SW480 (cell line): ENCODE measurements at places on chromosomes 3 and 15.

DNA sequence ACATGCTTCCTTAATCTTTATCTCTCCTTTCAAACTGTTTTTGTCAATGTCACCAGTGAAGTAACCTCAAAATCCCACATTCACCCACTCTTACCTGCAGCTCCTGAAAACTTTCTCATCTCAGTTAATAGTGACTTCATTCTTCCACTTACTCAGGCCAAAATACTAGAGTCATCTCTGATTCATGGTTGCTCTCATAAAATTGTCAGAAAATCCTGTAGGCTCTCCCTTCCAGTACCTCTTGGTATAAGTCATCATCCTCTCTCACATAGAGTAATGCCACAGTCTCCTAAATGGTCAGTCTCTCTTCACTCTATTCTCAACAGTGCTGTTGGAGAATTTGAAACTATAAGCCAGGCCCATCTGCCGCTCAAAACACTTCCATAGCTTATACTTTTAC lies 34.9 kb upstream of the POU1F1 start:
- DNase-seq: no peak

GRCh38 chr3:64930891-64931290 lies 243.1 kb upstream of the ADAMTS9 start:
- DNase-seq: no peak

DNA sequence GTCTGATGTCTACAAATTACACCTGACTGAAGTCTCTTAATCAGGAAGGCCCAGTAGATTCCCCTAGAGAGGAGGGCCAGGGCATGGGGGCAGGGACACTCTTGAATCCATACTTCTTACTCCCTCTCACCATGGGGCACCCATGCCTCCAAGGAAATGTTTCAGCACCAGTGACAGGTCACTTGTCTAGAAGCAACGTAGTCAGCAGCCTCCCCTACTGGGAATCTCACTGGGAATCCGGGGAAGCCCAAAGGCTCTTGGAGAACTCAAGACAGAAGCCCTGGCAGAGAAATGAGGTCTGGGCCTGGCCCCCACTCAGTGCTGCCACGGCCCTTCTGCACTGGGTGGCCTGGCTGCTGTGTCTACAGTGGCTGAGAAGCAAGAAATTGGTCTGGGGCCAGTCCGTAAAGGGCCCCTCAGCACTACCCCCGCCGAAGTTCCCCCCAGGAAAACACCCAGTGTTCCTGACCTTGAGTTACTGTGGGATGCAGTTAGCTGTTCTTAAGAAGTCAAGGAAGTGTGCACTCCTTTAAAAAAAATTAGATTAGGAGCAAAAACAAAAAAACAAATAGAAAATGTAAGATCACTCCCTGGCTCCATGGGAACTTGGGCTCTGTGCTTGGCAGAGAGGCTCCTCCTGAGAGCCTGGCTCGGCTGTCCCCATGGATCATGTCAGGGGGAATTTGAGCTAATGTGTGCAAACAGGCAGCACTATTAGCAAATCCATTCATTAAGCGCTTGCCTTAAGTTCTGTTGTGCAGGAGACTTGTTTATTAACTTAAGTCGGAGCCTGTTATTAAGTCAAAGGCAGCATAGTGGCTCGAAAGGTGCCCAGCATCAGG lies 5.4 kb upstream of the LINGO1 start:
- no peak for DNase-seq

DNA sequence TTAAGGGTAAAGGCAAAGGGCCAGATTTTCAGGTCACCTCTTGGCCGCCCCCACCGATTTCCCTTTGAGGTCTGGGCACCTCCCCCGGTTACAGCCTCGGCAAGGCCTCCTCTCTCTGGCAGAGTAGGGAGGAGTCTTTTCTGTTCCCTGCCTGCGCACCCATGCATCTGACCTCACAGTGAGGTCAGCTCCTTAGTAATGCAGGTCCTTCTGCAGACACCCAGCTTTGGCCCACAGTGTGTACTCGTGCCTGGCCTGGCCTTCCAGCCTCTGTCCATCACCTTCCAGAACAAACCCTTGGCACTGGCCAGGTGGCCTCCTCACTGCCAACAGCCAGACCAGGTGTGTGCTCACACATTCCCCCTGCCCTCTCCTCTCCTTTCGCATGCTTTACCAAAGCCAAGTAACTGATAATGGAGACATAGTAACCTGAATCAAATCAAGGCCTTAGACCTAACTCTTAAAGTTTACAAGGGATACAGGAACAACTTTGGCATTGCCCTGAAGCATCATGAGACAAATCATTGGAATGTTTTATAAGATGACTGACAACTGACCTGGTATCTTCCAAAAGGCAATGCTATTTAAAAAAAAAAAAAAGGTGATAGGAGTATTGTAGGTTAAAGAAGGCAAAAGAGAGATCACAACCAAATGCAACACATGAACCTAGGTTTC lies 61.3 kb downstream of the CORO2B start:
- DNase-seq: no peak

- DNase-seq: no peak
These were observed 6.9 kb downstream of the INAFM2 start for GRCh38 chr15:40330368-40330836.

GRCh38 chr3:14312375-14312774 lies 90.0 kb upstream of the SLC6A6 start:
- DNase-seq: no peak

GRCh38 chr15:81244306-81244705 lies 47.6 kb downstream of the IL16 start:
- no peak for DNase-seq

DNA sequence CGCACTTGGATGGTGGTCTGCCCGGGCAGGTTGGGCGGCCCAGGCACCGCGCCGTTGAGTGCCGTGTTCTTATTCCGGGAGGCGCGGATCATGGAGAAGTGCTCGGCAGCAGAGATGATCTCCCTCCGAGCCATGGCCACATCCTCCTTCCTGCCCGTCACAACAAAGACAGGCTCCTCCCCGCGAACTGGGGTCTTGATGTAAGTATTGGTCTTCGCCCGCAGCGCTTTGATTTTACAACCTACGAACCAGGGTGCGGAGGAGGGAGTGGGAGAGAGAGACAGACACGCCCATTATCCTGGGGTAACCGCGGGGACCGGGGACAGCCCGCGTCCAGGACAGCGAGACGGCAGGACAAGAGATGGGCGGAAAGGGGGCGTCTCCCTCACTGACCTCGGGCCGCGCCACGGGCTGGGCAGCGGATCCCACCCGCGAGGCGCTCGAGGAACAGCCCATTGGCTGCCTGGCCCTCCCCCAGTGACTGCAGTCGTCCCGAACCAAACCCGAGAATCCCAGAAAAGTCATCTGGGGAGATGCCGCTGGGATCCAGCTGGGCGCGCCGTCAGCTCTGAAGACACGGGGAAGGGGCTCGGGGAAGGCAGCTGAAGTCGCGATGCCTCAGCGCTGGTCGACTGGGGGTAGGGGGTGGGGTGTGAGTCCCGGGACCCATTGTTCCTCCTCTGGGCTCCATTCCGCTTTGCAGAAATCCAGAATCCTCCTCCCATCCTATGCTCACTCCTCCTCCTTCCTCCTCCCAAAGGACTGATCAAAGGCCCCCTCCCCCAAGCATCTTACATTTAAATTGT lies 1.2 kb downstream of the MEX3B start:
- DNase-seq: no peak

GRCh38 chr3:57151749-57152148 lies 13.4 kb downstream of the IL17RD start:
- no peak for DNase-seq

DNA sequence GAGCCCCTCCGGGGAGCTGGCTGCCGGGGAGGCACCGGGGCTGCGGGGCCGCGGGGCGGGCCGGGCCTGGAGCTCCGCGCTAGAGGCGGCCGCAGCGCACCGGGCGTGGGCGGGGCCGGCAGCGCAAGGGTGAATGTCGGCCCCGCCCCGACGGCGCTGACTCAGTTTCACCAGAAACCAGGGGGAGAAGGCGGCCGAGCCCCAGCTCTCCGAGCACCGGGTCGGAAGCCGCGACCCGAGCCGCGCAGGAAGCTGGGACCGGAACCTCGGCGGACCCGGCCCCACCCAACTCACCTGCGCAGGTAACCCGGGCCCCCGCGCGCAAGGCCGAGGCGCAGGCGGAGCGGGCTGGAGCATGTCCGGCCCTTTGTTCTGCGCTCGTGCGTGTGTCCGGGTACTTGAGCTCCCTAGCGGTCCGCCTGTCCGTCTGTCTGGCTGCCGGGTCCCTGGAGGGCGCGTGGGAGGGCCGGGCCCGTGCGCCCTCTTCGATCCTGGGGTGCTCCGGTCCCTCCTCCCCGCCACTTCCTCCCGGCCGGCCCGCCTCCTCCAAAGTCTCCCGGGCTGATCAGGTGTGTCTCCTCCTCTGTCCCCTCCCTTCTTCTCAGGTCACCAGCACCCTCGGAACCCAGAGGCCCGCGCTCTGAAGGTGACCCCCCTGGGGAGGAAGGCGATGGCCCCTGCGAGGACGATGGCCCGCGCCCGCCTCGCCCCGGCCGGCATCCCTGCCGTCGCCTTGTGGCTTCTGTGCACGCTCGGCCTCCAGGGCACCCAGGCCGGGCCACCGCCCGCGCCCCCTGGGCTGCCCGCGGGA lies at the start of gene SPINT1:
Gene SPINT1, plus strand, starts transcription at position 164 of the 811 bp plus-strand sequence. Its CDS starts 507 bp downstream, at position 671.
- peak; percentile 67 for DNase-seq

- DNase-seq: no peak
These were observed 42.8 kb downstream of the C2CD4B start for GRCh38 chr15:62122249-62122648.

DNA sequence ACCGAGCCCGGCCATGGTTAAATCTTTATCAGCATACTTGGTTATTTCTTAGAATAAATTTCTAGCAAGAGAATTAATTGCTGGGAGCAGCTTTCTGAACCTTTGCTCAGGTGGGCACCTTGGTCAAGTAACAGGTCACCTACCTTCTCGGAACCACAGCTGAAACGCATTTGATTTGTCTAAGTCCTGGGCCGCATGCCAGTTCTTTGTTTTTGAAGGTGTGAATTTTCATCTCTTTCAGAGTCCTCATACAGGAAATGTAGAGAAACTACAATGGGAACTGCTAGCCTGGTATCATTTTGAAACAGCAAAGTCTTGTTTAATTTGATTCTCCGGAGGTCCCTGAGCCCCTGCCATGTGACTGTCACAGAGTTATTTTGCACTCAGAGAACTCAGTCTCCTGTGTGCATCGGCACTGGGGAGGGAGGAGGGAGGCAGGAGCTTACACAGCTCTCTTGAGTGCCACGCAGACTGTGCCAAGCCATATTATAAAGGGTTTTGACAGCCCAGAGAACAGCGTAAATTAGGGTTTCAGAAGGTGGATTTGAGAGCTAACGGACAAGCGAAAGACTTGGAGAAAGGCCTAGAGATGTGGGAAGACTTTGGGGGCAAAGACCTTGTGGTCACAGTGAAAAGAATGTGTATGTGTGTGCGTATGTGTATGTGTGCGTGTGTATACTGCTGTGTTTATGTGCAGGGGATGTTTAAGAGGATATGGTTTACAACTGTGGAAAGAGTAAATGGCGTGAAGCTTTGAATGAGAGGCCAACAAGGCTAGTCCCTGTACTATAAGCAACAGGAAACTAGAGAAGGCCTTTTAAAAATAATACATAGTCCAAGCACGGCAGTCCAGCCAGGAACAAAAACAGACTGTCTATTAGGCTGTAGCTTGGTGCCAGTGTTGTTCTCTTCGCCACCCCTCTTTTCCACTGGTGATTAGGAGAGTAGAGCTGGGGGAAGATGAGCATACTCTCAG lies 61.8 kb upstream of the ATP13A3 start:
- no peak for DNase-seq

DNA sequence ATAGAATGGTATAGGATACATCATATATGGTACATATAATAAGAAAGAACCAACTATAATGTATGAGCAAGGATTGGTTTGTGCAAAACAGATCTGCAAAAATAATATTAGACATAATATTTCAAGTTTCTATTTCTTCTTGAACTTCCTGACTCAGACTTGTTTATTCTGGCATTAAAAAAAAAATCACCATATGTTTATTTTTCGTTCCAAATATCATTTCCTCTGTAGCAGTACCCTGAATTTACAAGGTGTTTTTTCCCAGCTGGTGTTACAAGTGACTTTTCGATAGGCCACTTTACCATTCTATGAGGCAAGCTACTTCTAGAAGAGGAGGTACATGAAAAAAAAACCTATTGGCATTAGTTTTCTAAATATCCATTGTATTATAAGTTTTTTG lies 785.0 kb downstream of the PDCD6IP start:
- no peak for DNase-seq

DNA sequence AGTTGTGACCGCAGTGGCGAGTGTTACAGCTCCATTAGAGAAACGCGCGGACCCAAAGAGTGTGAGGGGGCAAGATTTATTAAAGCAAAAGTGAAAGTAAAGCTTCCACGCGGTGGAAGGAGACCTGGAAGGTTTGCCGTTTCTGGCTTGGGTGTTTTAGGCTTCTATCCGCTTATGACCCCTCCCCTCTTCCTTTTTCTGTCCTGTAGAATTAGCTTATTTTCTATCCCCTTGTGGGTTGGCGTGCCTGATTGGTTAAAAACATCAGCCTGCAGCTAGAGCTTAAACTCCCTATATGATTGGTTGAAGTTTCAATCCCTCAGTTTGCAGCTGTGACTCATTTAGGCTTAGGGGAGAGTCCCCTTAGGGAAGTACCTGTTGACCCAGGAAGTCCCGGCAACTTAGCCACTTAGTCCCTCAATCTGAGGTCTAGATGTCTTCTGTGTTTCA lies 39.6 kb downstream of the C3orf38 start:
- no peak for DNase-seq

GRCh38 chr15:100722551-100723314 lies 120.3 kb downstream of the ASB7 start:
- DNase-seq: no peak

DNA sequence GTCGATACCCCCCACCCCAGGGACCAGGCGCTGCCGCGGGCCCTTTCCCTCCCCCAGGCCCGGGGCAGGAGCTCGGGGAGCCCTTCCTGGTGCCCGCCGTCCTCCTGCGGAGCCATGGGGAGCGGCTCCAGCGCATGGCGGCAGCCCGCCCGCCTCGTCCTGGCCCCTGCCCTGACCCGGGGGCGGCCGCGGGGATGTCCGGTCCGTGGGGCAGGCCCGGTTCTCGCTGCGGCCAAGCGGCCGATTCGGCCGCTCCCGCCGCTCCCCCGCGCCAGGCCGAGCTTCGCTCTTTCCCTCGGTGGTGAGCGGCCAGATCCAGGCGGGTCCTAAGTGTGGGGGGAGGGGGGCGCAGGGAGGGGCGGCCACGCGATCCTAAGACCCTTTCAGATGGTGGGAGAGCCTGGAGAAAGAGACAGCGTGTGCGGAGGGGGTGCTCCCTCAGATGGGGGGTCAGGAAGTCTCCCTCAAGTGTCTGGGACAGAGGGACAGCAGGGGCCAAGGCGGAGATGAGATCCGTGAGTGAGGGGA lies 1.3 kb downstream of the NEIL1 start:
- DNase-seq: no peak

GRCh38 chr3:50612970-50613846 lies 1.6 kb upstream of the CISH start:
- DNase-seq: no peak

DNA sequence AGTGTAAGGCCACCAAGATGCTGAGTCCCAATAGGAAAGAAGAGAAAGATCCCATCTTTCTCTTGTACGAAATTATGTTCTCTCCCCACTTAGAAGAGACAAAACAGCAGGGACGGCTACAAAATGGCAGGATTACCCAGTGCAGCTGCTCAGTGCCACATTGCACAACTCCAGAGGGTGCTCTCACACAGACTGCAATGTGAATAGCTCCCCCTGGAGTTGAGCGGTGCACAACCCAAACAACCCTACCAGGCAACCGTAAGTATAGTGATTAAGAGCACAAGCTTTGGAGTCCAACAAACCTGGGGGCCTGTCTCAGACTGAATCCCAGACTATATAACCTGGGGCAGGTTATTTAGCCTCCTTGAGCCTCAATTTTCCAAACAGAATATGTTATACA lies 3.1 kb upstream of the BHLHE40 start:
- DNase-seq: peak; percentile 73
